Activated naive CD4-positive, alpha-beta T cell (primary cell): ENCODE measurements at places on chromosomes 1 and 21.

- no peak for DNase-seq
These were observed 15.5 kb downstream of the DPYD start for GRCh38 chr1:97905141-97905940.

GRCh38 chr21:41927727-41928409 lies 25.9 kb downstream of the C2CD2 start:
- no peak for DNase-seq

DNA sequence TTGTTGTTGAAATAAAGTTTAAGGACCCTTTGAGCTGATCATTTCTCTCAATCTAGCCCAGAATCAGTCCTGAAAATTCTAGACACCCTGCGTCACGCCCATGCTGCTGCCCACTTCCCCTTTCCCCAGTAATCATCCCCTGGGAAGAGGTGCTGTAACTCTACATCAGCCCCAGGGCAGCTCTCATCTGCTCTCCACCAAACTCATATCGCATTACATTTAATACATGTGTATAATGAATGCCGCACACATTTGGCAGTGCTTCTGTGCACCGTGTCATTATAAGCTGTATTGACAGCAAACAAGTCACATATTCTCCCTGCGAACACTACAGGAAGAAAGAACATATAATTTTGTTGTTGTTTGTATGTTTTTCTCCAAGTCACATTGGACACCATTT lies 539.7 kb upstream of the DAB1 start:
- DNase-seq, result no peak

DNA sequence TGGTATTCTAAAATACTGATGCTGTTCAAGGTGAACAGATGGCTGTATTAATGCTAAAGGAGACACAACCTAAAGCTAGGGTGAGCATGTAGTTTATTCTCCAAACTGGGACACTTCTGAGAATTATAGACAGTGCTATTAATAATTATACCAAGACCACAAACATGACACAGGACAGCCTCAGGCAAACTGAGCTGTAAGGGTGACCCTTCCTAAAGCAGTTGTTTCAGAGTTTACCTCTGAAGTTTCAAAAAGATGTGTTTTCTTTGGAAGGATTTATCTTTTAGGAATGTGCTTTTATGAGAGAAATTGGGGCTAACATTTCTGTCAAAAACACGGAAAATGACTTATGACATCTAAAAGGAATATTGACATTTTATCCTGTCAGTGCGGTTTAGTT lies 68.8 kb downstream of the RPS6KC1 start:
- DNase-seq, result no peak

DNA sequence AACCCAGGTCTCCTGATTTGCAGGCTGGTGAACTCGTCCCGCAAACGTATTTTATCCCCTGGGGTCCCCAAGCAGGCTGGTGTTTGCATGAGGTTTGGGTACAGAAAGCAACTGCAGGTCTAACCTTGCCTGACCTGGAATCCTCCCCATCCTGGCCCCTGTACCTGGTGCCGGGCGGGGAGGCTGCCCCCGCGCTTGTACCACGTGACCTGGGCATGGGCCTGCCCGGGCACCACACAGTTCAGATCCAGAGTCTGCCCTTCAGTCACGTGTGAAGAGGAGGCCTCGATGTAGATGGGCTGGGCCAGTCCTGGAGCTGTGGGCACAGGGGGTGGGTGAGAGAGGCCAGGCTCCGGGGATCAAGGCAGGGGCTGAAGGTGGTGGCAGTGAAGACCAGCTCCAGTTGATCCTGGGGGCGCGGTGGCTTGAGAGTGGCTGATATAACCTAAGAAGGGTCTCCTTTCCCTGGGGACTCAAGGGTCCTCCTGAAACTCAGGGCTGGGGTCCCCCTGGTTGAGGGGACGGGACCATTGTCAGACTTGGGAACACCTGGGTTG lies 30.6 kb downstream of the LDLRAD2 start:
- no peak for DNase-seq

DNA sequence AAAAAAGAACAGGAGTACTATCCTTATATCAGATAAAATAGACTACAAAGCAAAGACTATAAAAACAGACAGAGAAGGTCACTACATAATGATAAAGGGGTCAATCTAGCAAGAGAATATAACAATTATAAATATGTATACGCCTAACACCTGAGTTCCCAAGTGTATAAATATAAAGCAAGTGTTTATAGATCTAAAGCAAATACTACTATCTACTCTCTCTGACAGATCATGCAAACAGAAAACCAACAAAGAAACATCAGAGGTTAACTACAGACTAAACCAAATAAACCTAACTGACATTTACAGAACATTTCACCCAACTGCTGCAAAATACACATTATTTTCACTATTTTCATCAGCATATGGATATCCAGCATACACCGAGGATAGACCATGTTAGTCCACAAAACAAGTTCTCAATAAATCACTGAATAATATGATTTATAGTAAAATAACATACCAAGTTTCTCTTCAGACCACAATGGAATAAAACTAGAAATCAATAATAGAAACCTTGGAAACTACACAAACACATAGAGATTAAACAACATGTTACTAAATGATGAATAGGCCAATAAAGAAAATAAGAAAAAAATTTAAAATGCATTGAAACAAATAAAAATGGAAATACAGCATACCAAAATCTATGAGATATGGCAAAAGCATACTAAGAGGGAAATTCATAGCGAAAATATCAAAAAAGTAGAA lies 22.7 kb downstream of the UCHL5 start:
- DNase-seq, result no peak

DNA sequence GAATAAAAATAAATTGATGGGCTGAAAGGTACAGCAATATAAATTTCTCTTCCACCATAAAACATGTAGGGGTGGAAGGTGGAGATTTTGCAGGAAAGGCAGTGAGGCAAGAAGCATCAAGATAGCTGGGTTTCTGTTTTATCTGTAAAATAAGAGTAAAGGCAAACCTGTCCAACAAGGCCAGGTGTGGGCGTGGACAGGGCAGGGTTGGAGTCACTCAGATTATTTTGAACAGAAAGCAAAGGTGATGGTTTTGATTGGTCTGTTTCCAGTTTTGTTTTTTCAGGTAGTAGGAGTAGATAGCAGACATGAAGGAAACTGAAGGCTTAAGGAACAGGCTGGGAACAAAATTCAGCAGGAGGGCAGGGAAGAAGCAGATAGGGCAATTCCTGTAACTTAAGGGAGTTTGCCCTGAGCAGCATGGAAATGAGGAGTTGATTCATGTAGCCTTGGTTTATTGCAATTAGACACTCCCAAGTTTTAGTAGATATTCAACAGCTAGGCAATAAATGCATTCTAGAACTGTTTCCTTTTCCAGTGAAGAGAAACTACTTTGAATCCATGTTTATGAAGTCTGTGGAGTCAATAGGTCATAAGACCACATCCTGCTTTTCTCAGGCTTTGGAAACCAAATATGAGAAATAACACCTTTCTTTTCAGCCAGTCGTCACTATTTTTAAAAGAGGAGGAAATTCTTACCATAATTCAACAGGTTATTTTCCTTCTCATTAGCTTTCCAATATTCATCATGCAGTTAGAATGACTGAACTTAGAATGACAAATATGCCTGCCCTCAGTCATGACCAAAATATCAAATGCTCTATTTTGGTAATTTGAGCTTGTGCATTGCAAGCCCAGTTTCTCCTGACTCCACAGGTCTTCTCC lies 38.7 kb upstream of the CD55 start:
- DNase-seq, result no peak

DNA sequence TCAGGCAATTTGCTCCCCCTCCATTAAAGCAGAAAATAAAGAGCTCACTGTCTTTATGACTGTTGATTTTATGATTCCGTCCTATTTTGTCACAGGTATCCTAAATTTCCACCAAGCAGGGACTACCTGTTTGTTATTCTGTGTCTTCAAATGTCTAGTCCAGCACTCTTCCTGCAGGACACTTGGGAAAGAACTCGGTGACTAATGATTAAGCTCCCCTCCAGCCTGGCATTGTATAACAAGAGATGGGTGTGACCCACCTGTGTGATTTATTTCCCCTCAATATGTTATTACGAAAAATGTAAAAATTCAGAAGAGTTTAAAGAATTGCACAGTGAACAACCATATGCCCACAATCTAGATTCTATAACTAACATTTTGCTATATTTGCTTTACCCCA lies 42.9 kb upstream of the LRRN2 start:
- no peak for DNase-seq

DNA sequence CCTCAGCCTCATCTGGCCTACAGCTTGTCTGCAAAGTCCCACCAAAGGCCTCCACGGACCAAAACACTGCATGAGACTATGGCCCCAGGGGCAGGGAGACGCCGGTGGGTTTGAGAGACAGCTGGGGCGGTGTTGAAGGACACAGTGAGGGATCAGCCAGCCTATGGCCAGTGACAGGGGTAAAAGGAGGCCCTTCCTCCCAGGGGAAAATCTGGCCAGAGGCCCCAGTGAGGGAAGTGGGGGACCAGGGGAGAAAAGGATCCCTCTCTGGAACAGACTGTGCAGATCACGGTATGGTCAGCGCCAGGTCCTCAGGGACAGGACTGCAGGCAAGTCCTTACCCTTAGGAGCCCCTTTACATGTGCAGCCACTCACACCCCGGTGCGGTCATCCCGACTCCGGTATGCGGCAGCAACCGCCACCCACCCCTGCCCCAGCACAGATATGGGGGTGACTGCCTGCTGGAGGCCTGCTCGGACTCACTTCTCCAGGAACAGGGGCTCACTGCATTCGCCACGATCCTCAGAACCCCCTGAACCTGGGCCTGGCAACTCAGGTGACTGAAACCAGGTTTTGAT lies 1.3 kb downstream of the CERS2 start:
- DNase-seq, result no peak

DNA sequence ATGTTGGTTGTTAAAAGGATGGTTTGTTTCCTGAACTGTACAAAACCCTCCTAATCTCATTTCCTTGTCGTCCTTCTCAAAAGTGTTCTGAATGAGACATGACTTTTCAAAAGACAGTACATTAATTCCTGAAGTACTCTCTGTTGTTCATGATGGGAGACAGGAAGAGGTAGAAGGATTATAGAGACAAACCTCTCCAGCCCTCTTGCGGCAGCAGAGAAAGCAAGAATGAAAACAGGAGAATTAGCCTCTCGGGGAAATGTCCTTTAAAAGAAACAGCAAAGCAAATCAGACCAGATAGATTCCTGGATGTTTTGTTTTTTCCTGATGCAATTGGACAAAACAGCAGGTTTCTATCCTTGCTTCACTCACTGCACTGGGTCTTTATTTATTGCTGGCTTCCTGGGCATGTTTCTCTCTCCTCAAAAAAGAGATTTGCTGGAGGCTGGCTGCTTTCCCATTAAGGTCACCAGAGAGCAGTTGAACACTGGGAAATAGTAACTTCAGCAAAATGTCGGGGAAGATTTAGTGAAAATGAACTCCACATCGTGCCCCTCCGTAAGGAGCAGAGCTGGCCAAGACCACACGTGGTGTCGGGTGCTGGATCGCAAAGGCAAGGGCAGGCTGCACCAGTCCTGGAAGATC lies 145.8 kb upstream of the SYT6 start:
- DNase-seq, result no peak

DNA sequence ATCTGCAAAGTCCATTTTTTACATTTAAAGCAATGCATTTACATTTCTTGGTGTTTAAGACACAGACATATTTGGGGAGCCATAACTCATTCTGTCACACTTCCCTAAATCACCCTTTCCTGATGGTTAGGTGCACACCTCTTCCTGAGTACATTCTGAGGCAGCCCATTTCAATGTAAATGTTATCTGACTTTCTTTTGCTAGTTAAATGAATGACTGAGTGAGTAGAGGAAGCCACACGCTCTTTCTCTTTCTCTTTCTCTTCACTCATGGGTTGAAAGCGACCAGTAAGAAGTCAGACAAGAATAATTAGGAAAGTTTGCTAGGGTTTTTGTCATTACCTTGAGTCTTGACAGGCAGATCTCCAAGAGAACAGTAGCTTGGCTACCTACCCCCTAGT lies 143.1 kb downstream of the S1PR1 start:
- no peak for DNase-seq
